PC-9 (cell line): ENCODE measurements at places on chromosomes 7 and 10. TPM values are rescaled to one million over a fixed set of nuclear protein-coding genes. Genes with fewer than 3 reads are reported as not detected.

GRCh38 chr7:50456371-50457123 lies 6.4 kb upstream of the FIGNL1 start:
- no peak for DNase-seq

DNA sequence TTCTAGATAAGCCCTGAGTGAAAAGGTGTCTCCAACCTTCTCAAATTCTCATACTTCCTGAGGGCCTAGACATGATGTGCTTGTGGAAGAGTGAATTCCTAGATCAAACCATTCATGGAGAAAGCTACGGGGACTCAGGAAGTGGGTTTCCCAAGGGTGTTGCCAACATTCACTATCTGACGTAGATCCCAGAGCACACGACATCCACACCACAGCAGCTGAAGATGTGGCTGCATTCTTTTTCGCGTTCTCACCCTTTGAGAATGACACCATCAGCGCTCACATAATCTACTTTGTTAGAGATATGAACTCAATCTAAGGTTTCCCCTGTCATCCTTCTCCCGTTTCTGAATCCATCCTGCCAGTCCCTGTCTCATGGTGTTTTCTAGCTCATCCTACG lies 290.8 kb downstream of the DNAJB6 start:
- DNase-seq, result no peak

GRCh38 chr10:33643042-33643441 lies 308.6 kb upstream of the NRP1 start:
- no peak for DNase-seq

- DNase-seq, result no peak
Observed at GRCh38 chr7:159068893-159069448, 75.7 kb downstream of the VIPR2 start.

DNA sequence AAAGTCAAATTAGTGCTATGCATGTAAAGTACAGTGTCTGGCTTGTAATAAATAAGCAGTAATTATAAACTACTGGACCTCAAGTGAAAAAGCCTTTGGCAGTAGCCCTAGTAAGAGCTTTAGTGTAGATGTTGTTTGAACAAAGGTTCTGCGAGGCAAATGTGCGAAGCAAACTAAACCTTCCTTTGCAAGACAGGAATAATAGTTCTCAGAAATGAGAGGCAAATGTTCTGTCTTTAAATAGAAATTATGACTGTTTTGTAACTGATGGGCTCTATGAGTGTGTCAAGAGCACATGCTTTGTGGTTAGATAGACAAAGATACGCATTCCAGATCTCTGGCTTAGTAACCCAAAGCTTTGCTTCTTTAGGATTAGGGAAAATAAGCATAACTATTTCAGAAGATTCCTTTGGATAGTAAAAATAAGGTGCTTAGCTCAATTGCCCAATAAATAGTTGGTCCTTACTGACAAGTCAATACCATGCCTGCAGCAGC lies 169.2 kb upstream of the CDC14C start:
- DNase-seq, result no peak

DNA sequence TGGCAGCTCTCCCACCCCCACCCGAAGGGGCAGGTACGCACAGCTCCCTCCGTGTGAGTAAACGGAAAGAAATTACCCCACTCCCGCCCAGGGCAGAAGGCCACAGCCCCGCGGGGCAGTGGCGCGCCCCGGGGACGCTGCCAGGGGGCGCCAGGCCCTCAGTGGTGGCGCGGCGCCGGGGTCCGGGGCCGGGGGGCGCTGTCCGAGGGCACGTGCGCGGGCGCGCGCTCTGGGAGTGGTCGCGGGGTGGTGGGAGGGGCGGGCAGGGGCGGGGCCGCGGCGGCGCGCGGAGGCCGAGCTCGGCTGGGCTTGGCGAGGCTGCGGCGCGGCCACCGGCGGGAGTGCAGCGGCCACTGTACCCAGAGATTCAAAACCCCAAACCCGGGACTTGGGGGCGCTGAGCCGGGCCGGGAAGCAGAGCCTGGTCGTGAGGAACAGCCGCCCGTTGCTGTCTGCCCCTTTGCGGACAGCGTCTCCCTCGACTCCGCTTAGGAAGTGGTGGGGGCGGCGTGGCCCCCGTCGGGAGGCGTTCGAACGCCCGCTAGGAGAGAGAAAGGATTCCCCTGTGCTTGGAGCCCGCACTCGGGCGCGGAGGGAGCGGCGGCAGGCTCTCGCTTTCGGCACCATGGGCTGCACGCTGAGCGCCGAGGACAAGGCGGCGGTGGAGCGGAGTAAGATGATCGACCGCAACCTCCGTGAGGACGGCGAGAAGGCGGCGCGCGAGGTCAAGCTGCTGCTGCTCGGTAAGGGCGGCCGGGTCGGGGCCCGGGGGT lies at the start of gene GNAI1:
Gene GNAI1, plus strand, starts transcription at position 296 of the 773 bp plus-strand sequence. Its CDS starts 330 bp downstream, at position 626.
- peak; percentile 87 for DNase-seq

DNA sequence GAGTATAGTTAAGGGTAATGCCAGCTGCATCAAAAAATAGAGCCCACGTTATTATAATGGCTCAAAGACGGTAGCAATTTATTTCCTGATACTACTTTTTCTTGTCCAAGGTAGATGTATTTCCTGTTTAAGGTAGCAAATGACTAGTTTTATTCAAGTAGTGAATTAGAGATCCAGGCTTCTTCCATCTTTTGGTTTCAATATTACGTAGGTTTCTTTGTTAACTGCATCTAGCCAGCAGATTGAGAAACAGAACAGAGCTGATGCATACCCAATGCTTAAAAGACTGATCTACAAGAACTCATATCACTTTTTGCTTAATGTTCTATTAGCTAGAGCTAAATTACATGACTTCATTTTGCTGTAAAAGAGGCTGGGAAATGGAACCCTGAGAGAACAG lies 992.1 kb downstream of the NRG3 start:
- no peak for DNase-seq

DNA sequence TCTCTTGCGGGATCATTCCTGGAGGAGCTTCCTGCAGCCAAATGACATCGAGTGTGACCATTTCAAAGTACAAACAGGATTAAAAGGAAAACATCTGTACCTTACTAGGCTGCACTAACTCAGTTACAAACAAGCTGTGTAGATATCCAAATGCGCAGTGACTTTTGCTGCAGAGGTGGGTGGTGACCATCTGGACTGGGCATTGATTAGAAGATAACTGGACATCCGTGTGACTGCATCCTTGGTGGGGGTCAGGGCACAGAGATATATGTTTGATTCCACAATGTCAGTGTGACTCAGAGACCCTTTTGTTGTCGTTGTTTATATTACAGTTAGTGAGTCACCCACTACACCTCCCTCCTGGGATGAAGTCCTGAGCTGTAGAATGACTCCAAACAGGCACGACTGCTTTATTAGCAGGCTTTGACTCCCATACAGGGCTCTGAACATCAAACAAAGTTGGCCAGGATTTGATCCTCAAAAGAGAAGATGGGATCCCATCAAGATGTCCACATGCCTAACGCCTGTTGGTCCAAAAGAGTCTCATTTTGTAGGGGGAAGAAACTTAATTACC lies 56.7 kb upstream of the SDK1 start:
- peak; percentile 95 for DNase-seq

GRCh38 chr7:34727464-34727995 lies 69.5 kb downstream of the NPSR1 start:
- DNase-seq, result peak; percentile 51

GRCh38 chr10:132685101-132685891 lies 100.7 kb downstream of the NKX6-2 start:
- DNase-seq, result peak; percentile 87

DNA sequence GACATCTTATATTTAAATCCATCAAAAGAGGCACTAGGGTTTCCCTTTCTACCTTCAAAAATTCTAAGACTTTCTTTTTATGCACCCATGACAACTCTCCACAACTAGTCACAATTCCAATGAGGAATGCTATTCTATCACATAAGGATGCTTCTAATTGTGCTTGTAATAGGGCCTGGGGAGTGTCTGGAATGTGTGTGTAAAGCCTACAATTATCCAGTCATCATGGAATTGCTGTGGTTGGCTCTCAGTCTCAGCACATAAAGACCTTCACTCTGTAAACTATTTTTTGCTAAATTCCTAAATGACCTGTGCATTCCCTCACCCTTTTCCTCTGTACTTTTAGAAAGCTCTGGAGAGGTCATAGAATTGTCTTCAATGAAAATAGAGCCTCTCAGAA lies 86.7 kb downstream of the EPDR1 start:
- DNase-seq, result no peak

The NME8 gene
- not detected in 2 replicates for total RNA-seq

The FEZF1 gene
- not detected in 2 replicates for total RNA-seq

The CALCR gene
- total RNA-seq, result not detected in 2 replicates

The OPN1SW gene
- not detected in 2 replicates for total RNA-seq

The PRKG1 gene
- 0.68 and 0.70 TPM in 2 replicates for total RNA-seq

The SPDYE8 gene
- total RNA-seq, result not detected in 2 replicates

The ACTL6B gene
- total RNA-seq, result not detected in 2 replicates

The PRF1 gene
- total RNA-seq, result not detected in 2 replicates

The ASAH2 gene
- 0.80 and 8.3 TPM in 2 replicates for total RNA-seq

The CDH23 gene
- total RNA-seq, result 7.8 and 13.3 TPM in 2 replicates
